ENCODE measurements at places on chromosomes 16 and 17.

DNA sequence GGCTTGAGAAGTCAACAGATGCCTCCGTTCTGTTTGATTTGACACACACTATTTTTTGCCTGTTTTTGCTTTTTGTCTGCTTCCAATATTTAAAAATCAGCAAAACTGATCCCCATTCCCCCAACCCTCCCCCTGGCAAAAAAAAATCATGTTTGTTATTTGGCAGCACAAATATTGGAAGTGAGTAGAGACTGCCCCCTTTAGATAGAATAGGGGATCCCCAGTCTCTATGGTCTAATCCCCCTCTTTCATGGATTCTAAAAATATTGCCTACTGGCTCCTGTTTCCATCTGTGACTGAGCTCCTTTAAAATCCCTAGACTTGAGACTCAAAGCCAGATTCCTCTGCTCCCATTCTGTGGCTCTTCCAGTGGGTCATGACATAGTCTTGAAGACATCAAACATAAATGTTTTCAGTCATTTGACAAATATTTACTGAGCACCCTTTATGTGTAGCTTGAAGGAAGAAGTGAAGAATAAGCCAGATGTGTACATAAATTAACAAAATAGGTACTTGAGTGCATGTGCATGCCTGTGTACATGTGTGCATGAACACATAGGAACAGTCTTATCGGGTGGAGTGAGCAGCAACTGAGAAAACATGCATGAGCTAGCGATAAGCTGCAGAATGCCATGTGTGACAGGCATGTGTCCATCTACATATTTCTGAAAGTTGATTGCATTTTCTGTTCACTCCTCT, 101.2 kb downstream of the SALL1 start:
- DNase-seq, result no peak

- no peak for DNase-seq
Observed at GRCh38 chr17:29433541-29433940, 43.4 kb downstream of the TAOK1 start.

GRCh38 chr17:7478276-7479212, 887 bp downstream of the ZBTB4 start:
- DNase-seq, result peak; percentile 68

DNA sequence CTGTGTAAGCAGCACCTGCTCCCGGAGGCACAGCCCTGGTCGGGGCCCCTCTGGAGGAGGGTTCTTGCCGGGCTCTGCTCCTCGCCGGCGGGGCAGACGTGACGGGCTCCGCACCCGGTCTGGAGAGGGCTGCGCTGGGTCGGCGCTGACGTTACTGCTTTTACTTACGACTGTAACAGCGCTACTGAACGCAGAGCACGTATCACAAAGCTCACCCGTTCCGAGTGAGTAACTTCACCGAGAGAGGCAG, 1.3 kb upstream of the RAB40C start:
- DNase-seq, result peak; percentile 57

- no peak for DNase-seq
Observed at GRCh38 chr16:86517652-86518258, 7.4 kb downstream of the FOXF1 start.

- no peak for DNase-seq
Observed at GRCh38 chr16:70635336-70636016, 10.9 kb upstream of the IL34 start.

DNA sequence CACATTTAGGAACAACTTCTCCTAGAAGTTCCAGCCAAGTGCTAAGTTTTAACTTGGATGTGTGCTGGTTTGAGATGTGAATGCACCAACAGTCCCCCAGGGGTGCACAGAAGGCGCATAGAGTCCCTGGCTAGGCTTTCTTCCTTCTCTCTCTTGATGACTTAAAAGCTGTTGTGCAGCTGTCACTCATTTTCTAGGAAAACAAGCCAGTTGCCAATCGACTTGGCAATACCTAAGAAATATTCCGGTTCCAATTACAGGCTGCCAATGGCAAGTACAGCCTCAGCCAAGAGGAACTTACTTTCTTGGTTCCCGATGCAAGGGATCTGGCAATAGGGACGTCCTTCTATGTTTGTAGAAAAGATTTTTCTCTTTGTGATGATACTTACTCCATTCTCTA, 266.6 kb upstream of the EEF2KMT start:
- no peak for DNase-seq

DNA sequence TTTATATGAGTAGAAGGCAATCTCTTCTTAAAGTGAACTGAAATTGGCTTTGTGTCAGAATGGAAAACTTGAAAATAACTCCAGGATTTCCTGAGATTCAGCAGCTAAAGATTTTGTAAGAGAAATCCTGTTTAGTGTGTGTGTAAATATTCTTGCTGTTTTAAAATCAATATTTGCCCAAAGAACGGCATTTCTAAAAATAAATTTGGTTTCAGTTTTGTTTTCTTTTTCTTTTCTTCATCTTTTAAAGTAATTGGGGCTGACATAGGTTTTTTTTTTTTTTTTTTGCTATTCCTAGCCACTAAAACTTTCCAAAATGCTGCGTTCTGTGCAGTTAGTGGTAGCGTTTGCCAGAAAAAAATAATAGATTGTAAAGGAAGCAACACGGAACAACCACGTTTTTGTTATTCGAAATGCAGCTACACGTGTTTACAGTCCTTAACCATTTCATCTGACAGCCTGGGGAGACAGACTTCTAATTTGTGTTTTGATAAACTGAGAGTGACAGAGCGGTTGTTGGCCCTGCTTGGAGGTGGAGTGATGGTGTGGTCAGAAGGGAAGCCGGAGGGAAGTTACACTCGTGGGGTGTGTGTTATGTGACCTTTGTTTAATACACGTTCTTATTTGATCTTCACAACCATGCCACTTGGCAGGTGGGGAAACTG, 21.6 kb upstream of the SMPD3 start:
- DNase-seq, result no peak

DNA sequence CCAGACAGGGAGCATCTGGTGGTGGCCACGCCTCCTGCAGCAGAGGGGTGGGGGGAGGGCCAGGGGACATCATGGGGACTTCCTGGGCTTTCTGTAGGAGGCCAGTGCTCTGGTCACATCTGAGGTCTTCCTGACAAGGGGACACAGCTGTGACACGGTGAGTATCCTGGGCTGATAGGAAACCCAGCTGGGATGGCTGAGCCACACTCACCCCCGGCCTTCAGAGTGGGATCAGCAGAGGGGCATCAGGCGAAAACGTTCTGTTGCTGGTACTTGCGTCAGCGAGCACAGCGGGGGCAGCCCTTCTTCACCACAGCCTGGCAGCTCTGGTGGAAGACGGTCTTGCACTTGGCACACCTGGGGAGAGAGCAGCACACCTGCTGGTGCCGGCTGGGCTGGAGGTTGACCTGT, 122.9 kb upstream of the SMURF2 start:
- no peak for DNase-seq

DNA sequence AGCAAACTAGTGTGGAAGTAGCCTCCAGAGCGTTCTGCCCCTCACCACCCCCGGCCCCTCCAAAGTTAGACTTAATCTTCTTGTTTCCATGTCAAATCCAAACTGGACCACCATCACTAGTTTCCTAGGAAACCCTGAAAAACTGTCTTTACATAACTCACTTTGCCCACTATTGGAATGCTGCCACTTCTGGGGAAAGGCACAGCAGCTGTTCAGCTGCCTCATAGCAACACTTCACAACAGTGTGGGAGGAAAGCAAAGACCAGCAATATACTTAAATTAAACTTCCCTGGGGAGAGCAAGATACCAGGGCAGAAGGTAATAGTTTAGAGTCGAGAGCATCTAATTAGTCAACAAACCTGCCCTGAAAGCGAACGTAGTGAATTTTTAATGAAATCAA, 452.2 kb downstream of the KCNJ2 start:
- no peak for DNase-seq

GRCh38 chr16:68235108-68235886, 630 bp downstream of the ESRP2 start:
- DNase-seq, result no peak

DNA sequence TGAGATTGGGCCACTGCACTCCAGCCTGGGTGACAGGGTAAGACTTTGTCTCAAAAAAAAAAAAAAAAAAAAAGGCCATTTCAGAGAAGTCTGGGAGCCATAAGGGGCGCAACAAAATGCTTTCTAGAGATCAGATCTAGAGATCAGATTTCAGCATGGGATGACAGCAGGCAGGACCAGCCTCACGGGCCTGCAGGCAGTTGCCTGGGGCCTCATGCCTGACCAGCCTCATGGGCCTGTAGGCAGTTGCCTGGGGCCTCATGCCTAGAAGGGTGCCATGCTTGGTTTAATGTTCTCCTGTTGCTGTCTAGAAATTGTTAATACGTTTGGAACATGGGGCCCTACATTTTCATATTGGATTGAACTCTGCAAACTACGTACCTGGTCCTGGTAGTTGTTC, 59.4 kb downstream of the MARF1 start:
- DNase-seq, result no peak

GRCh38 chr17:81534157-81535006, 6.2 kb downstream of the FSCN2 start:
- no peak for DNase-seq

- DNase-seq, result no peak
Observed at GRCh38 chr17:79740413-79740812, 9.7 kb downstream of the ENPP7 start.

- no peak for DNase-seq
Observed at GRCh38 chr17:3029213-3029913, 34.0 kb downstream of the OR1D5 start.

GRCh38 chr17:33811984-33812577, 443.0 kb upstream of the CCL2 start:
- no peak for DNase-seq

GRCh38 chr17:67837965-67838364, 12.7 kb downstream of the BPTF start:
- DNase-seq, result no peak

DNA sequence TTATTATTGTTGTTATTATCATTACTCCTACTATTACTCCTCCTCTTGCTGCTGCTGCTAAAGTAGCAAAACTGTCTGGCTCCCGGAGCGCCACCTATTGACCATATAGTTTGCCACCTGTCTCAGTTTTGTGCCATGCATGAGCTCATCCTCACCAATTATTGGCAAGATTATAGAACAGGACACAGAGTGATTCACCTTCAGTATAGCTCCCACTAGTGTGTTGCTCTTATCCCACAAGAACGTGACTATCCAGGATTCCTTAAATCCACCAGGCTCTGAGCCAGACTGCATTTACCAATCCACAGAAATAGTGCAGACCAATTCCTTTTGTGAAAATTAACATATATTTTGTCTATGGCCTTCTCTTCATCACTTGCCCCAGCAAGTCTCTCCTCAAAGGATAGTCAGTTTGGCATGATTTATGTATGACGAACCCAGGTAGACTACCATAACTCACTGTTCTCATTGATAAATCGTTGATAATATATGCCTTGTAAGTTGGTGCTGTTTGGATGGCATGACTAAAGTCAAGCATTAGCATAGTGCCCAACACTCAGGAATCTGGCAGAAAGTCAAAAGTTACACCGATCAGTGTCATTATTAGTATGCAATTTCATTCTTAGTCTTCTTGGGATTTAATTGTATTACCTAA, 405.5 kb upstream of the HSBP1 start:
- DNase-seq, result no peak

DNA sequence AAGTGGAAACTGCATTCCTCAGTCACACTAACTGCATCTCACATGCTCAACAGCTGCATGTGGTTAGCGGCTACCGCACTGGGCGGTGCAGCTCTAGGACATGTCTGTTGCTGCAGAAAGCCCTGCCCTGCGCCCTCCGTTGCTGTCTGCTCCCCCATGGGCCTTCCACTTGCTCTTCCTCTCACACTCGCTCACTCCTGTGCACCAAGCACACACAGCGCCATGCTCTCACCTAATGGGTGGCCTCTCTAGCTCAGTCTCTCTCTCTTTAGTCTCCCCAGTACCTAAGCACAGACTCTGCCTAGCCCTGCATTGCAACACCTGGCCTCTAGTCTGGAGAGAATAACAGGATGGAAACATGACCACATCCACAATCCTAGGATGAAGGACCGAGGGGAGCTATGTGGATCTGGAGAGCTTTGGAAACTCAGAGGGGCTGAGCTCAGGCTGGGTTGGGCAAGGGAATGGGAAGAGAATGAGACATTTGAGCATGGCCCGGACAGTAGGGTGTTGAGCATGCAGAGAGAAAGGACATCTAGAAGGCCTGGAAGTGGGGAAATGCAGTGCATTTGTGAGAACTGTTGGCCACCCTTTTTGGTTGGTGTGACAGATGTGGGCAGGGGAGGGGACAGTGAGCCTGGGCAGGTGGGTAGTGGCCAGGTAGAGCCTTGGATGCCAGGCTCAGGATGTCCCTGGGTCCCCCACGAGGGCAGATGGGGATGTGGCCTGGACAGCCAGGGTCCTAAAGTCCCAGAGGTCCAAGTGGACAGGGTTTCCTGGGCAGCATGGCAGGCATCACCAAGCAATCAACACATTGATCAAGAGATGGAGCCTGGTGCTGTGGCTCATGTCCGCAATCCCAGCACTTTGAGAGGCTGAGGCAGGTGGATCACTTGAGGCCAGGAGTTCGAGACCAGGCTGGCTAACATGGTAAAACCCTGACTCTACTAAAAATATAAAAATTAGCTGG, 16.1 kb downstream of the SGCA start:
- DNase-seq, result no peak

DNA sequence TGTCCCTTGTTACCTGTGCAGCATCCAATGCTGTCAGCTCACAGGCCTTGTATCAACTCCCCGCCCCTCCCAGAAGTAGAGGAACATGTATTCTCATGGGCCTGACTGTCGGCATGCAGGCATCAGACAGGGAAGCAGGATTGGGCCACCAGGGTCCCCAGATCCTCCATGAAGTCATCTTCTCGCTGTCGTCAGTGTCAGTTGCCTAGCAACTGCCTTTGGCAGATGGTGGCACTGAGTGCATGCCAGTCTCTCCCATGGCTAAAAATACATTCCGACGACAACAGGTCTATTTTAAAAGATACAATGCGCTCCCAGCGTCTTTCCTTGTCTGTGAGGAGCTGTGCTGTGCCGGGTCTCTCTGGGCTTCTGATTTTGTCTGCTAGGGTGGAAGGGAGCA, 36.8 kb upstream of the CES5A start:
- no peak for DNase-seq

GRCh38 chr17:27540318-27541101, 84.3 kb downstream of the KSR1 start:
- DNase-seq, result no peak

DNA sequence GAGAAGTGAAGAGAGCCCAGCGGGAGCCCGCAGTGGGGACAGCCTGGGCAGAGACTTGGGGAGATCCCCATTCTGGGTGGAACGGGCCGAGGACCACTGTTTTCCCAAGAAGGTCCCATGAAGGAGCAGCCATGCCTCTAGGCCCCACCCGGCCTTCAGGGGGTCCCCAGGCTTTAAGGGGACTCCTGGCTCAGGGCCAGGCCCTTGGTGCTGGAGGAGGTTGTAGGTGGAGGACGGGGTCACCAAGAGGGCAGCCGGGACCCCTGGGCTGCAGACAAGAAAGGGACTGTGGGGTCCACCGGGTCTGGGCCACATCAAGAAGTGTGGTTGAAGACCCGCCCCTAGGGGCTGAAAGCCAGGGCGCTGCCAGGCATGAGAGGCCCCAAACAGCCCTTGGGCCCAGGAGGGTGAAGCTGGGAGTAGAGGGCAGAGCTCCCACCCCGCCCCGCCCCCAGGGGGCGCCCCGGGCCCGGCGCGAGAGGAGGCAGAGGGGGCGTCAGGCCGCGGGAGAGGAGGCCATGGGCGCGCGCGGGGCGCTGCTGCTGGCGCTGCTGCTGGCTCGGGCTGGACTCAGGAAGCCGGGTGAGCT, at the start of gene PRSS21:
TSS of gene PRSS21 (plus strand) at position 487 of the 589 bp plus-strand sequence. CDS start at position 519, 32 bp downstream.
- no peak for DNase-seq
